ENCODE measurements at places on chromosomes 16 and 17.

DNA sequence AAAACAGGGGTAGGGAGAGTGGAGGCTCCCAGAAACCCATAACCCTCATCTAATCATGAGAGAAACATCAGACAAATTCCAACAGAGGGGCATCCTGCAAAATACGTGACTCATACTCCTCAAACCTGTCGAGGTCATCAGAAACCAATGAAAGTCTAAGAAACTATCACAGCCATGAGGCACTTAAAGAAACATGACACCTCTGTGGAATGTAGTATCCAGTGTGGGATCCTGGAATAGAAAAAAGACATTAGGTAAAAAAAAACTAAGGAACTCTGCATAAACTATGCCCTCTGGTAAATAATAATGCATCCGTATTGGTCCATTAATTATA, 16.4 kb downstream of the CDH5 start:
- DNase-seq = no peak

DNA sequence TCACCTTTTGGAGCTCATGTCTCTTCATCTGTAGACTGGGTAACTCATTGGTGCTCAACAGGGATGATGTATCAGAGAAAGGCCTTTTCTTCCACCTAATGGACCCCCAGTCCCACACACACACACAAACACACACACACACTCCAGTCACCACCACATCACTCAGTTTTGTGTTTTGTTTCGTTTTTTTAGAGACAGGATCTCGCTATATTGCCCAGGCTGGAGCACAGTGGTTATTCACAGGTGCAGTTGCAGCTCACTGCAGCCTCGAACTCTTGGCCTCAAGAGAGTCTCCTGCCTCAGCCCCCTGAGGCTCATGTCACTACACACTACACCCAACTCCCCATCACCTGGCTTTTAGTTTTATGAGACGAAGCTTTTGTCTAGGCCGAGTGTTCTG, 55.6 kb downstream of the SF3B3 start:
- DNase-seq = no peak

DNA sequence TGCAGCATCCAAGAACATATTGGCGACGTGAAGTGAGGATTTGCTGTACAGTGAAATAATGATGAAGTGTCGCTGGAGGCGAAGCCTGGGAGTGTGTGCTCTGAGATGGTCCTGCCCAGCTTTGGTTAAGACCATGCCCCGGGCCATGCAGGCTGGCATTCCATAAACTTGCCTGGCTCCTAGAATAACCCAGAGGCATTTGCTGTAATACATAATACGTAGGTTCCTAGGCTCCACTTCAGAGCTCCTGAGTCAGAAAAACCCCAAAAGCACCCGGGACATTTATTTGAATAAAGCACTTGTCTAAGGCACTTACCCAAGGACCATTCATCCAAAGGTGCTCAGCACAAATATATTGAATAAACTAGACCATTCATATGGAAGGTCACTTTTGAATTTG, 279.3 kb downstream of the ABCC12 start:
- DNase-seq = no peak

GRCh38 chr16:51577621-51578303, 426.7 kb upstream of the SALL1 start:
- peak; percentile 18 for DNase-seq

GRCh38 chr16:11200592-11200991, 55.4 kb downstream of the SOCS1 start:
- no peak for DNase-seq

DNA sequence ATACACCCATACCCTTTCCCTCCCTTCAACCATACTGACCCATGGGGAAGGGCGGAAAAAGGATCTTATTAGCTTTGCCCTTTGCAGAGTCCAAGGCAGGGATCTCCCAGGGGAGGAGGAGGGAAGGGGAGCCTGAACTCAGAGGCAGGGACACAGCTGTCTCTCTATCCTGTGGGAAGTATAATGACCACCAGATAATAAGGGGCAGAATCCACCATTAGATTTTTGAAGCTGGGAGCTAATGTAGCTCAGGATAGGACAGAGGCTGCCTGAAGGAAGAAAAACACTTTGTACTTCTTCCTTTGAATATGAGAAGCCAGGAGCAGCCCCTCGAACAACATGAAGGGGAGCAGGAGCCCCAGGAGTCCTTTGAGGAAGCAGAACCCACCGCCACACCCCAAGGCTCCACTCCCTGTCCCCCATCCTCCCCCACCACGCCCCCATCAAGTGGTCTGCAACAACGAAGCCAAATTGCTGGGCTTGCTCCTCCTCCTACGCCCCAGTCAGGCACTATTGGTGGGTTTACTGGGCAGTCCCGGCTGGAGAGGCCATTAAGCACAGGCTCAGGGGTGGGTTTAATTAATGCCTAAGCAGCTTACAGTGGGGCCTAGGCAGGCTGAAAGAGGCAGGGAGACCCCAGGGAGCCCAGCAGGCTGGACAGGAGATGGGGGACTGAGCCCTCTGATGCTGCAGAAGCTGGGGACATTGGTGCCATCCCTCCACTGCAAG, 5.3 kb downstream of the MPP2 start:
- peak; percentile 70 for DNase-seq

DNA sequence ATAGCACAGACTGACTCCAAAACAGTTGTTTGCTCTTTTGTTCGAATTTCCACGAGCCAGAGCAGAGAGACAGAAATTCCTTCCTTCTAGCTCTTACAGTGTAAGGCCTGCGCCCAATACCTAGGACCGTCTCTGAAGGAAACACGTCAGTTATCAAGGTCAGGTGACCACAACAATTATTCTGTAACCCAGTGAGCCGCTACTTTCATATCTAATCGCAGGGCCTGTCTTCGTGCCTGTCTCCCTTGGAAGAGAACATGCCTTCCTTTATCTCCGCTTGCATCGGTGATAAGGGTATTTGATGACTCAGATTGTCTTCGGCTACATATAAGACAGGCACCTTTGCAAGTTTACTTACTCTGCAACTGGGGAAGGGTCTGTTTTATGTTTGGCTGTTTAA, 288.0 kb downstream of the MAF start:
- DNase-seq = no peak

DNA sequence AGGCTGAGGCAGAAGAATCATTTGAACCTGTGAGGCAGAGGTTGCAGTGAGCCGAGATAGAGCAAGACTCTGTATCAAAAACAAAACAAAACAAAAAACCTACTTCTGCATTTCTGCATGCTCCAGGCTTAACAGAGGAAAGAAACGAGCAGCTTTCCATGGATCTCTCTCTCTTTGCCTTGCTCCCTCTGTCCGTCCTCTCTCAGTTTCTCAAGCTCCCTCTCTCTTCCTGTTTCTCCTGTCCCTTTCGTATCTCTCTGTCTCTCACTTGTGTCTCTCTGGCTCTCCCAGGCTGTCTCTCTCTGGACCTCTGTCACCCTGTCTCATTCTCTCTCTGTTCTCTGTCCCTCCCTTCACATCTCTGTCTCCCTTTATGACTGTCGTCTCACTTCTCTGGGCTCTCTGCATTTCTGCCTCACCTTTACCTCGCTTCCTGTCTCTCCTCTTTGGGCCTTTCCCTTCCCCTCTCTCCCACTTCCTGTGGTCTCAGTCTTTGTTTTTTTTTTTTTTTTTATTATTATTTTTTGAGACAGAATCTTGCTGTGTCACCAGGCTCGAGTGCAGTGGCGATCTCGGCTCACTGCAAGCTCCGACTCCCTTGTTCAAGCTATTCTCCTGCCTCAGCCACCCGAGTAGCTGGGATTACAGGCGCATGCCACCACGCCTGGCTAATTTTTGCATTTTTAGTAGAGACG, 4.1 kb upstream of the PITPNA start:
- DNase-seq = no peak

GRCh38 chr16:83095941-83096692, 469.3 kb downstream of the CDH13 start:
- no peak for DNase-seq

DNA sequence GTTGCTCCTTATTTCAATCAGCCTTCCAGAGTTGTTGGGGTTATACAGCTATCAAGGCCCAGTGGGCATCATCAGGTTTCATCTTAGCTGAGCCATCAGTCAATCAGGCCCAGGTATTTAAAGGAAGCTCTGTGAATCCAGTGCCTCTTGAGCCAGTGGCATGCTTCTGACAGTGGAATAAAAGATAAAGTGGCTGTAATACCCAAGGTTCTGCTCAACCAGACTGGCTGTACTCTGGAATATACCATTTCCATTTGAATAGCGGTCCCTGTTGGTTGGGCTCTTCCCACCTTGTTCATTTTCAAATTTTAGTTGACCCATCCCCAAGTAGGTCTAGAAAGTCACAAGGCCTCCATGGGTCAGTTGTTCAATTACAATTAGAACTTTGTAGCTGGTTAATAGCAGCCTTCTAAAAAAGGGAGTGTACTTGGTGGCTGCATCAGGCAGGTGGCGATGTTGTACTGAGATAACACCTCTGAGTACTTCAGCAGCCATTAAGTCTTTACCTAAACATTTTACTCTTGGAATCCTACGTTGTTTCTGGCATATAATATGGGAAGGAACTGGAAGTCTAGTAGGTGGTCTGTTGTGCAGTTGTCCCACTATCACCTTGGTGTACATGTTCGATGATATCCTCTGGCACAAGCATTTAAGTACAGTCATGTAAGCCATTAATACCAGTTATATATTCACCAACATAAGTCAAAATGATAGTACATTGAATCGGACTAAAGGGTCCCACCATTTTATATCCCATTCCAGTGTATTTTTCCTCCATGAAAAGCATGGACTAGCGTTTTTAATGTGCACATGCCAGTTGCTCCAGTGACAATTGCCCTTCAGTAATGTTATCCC, 294.1 kb downstream of the BCAS3 start:
- DNase-seq = peak; percentile 76

GRCh38 chr16:87033541-87034300, 283.5 kb downstream of the C16orf95 start:
- DNase-seq = no peak

DNA sequence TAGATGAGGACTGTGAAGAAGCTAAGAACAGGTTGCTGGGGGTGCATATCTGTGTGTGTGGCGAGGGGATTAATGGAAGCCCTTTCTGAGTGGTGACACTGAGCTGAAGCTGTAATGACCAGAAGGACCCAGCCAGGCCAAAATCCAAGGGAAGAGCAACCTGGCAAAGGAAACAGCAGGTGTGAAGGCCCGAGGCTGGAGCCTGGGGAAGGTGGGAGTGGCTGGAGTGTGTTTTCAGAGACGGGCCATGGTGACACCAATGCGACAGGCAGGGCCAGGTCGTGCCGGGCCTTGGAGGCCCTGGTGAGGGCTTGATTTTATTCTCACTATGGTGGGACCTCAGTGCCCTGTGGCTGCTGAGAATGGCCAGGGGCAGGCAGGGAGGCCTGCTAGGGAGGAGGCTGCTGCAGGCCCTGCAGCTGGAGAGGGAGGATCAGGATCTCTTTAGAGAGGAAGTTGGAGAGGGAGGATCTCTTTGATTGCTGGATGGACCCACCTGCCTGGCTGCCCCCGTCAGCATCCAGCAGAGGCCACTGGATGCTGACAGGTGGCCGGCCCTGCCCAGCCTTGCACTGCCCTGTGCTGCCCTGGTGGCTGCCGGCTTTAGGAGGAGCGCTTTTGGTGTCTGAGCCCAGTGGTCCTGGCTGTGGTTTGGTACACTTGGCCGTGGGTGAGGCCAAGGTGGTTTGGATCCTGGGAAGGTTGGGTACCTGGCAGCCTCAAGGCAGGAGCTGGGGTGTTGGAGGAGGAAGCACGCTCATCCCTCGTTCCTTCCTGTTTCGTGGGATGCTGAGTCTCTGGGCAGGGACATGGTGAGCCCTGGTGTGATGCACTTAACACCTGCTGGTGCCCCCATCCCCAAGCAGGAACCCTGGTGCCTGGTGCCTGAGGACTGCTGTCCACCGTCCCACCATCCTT, 188.3 kb downstream of the SEC14L1 start:
- no peak for DNase-seq

DNA sequence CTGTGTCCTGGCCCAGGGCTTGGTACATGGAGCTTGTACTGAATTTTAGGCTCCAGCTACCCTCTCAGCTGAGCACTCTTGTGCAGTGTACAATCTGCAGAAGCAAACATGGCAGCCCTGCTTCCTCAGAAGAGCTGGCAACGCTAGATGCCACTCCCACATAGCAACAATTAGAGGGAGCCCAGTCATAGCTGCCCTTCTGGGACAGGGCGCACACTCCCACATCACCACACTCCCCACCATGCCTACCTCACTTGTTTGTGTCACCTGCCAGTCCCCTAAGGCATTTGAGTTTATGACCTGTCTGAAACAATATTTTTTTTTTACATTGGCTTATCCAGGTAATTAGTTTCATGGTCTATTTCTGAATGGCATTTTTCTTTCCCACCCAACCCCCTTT, 72.3 kb downstream of the C17orf67 start:
- no peak for DNase-seq

GRCh38 chr17:40846515-40847144, 20.4 kb downstream of the KRT12 start:
- DNase-seq = no peak

DNA sequence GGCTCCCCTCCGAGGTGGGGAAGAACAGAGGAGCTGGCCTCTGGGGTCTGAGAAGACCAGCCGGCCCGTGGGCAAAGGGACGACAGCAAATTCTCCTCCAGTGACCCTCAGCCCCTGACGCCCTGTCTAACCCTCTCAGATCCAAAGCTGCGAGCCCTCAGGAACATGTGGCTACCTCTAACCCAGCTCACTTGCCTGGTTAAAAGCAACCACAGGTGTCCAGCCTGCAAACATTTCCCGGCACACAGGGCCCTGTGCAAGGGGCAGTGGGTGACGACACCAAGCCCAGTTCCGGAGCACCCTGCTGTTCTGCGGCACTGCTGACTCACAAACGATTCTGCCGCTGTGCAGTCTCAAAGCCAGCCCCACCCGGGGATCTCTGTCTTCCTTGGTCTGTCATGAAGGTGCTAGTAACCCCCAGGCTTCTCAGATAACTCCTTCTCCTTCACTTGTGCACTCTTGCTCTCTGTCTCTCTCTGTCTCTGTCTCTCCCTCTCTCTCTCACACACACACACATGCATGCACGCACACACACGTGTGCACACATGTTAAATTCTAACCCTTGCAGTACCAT, 23.0 kb downstream of the WNT3 start:
- no peak for DNase-seq

- no peak for DNase-seq
These were observed 5.5 kb downstream of the ODF4 start for GRCh38 chr17:8345052-8345690.

Measured in eye (tissue), 1 donor.